Stimulated activated CD4-positive, alpha-beta T cell treated with anti-CD3 and anti-CD28 coated beads, Interleukin-1b, Interleukin-23, amount 100 ng/mL, for 4 hours (primary cell): ENCODE measurements at places on chromosomes 5 and 9.

- DNase-seq, result no peak
These were observed 78.4 kb upstream of the ATP10B start for GRCh38 chr5:160930406-160930805.

GRCh38 chr5:143231973-143232812 is 171.3 kb downstream of the NR3C1 start:
- DNase-seq, result no peak

DNA sequence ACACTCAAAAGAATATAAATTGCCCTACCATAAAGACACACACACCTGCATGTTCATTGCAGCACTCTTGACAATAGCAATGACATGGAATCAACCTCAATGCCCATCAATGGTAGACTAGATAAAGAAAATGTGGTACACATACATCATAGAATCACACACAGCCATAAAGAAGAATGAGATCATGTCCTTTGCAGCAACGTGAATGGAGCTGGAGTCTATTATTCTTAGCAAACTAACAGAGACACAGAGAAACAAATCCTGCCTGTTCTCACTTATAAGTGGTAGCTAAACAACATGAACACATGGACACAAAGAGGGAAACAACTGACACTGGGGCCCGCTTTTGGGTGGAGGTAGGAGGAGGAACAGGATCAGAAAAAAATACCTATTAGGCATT is 2062.2 kb upstream of the CDH6 start:
- no peak for DNase-seq

GRCh38 chr5:146592352-146592751 is 76.4 kb upstream of the GPR151 start:
- DNase-seq, result no peak

- no peak for DNase-seq
These were observed 11.8 kb downstream of the RBM18 start for GRCh38 chr9:122252796-122253195.

GRCh38 chr5:141135030-141135717 is at the start of gene PCDHB5:
Gene PCDHB5, plus strand, starts transcription at chr5:141135206. Its CDS starts 229 bp downstream, at chr5:141135435.
- no peak for DNase-seq

DNA sequence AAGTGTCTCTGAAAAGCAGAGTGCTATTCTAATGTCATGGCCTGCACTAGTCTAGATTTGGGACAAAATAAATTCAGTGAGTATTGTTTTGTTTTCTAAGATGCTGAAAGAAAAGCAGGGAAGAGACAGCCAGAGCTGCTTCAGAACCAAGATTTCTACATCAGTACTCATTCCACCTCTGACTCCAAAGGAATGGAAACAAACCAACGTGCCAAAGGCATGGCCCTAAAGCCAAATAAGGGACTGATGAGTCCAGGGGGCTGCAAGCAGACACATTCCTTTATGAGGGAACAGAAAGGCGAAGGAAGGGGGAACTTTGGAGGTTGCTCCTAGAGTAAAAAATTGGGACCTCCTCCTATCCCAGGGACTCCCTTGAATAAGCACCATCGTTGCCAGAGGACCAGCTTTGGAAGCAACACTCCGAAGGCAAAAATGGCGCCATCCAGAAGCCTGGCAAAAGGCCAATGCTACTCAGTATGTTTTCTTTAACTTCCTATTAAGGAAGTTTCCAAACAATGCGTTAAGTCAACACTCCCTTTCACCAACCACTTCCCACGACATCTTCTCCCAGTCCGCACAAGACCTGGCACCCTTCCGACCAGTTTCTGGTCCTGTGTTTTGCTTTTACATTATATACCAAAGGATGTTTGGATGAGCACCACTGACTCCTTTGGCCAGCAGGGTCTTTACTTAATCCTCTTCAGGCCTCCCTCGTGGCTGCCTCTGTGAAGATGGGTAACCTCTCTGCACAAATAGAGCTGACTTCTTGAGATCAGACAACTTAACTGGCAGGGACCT is 31.6 kb downstream of the ADAM19 start:
- no peak for DNase-seq

DNA sequence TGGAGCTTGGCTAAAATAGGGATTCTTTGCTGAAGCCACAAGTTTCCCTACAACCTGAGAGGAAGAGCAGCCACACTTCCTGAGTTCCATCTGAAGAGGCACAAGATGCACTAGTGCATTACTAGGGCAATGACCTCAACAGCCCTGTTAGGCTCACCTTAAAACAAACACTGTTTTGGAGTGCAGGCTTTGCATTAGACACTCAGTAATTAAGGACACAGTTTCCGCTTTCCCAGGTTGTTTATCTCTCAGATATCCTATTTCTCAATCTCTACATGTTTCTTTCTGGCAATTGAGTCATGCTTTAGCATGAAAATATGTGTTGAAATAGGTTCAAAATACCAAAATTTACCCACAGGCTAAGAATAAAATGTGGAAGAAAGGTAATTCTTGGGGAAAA is 34.2 kb downstream of the EMB start:
- DNase-seq, result no peak

- no peak for DNase-seq
These were observed 190.0 kb downstream of the CDH12 start for GRCh38 chr5:22663134-22663533.

DNA sequence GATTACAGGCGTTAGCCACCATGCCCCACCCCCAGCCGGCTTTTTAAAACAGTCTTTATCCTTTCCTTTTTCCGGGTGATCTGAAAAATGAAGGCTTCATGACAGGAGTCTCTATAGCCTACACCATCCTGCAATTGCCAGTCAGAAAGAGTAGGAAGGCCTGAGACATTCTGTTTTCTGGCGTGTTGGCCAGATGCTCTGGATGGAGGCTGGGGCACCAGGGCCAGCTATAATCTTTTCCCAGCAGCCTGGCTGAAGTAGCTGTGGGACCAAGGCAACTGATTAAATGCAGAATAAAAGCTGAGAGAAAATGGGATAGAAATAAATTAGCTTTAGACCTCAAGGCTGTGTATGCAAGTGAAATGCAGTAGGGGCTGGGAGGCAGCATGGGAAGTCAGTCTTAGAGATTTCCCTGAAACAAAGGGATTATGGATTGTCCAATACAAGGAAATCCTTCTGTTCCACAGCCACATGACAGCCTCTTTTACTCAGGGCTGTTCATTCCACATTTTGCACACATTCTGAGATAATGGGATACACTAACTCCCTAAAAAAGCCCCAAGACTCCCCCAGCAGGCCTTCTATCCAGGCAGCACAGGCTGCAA is 116.0 kb upstream of the LRRTM2 start:
- no peak for DNase-seq

- no peak for DNase-seq
These were observed 8.2 kb upstream of the CD180 start for GRCh38 chr5:67204821-67205220.

DNA sequence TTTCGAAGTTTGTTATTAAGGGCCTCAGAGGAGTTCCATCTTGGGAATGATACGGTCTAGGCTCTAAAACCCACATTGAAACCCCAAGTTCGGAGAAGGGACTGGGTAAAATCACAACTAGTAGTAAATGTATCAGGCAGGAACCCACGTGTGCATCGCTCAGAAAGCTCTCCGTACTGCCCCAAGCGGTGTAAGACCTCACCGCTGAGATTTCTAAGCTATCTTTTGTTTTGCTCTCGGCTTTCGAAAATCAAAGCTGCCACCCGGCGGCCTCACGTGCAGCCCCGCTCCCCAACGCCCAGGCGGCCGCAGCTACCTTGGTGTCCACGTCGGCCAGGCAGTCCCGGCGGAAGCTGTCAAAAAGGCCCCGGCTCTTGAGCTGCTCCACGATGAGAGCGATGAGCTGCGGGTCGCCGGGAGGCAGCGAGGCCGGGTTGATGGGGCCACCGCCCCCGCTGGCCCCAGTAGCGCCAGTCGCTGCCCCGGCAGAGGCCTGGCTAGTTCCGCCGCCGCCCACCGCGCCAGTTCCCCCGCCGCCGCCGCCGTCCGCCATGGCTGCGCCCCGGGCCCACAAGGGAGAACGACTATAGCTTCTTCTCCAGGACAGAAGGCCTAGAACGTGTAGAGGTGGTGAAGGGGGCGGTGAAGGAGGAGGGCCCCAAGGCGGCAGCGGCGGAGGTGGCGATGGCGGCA is 420 bp downstream of the BOD1 start:
- peak; percentile 58 for DNase-seq

GRCh38 chr9:82332774-82333152 is 344.2 kb downstream of the SPATA31D1 start:
- no peak for DNase-seq

GRCh38 chr5:133894143-133894542 is 74.3 kb downstream of the C5orf15 start:
- DNase-seq, result no peak

GRCh38 chr5:158640593-158640980 is 459.1 kb downstream of the EBF1 start:
- no peak for DNase-seq

GRCh38 chr9:137462396-137462985 is 3.4 kb upstream of the NSMF start:
- no peak for DNase-seq

DNA sequence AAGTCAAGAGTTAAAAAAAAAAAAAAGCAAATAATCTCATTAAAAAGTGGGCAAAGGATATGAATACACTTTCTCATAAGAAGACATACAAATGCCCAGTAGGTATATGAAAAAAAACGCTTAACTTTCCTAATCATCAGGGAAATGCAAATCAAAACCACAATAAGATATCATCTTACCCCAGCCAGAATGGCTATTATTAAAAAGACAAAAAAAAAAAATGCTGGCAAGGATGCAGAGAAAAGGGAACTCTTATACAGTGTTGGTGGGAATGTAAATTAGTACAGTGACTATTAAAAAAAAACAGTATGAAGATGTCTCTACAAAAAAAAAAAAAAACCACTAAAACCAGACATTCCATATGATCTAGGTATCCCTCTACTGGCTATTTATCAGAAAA is 79.4 kb downstream of the LPAR1 start:
- no peak for DNase-seq

GRCh38 chr9:87322840-87323635 is 174.6 kb upstream of the DAPK1 start:
- no peak for DNase-seq

- no peak for DNase-seq
These were observed 58.4 kb downstream of the DAPK1 start for GRCh38 chr9:87556039-87556438.

GRCh38 chr5:135934939-135935338 is 19.8 kb downstream of the LECT2 start:
- DNase-seq, result no peak

GRCh38 chr5:36230151-36230790 is 11.5 kb downstream of the NADK2 start:
- no peak for DNase-seq

- no peak for DNase-seq
These were observed 53.5 kb upstream of the MAST4 start for GRCh38 chr5:66542711-66543110.

- DNase-seq, result no peak
These were observed 3.0 kb upstream of the CDC42SE2 start for GRCh38 chr5:131260895-131261294.

DNA sequence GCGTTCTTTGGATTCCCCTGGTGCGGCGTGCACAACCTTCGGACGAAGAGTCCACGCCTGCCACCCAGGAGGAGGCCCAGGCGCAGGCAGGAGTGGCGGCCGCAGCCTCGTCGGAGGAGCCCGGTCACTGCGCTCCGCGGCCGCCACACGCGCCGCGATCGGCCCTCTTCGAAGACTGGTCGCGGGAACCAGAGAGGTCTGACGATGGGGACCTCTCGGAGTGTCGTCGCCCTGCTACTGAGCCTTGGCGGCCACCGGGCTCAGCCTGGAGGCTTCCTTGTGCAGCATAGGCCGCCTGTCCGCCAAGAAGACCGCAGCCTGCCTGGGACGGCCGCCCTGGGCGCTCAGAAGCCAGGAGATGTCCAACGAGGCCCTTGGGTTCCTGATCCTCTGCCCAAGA is 112.5 kb upstream of the SELENOP start:
- no peak for DNase-seq

DNA sequence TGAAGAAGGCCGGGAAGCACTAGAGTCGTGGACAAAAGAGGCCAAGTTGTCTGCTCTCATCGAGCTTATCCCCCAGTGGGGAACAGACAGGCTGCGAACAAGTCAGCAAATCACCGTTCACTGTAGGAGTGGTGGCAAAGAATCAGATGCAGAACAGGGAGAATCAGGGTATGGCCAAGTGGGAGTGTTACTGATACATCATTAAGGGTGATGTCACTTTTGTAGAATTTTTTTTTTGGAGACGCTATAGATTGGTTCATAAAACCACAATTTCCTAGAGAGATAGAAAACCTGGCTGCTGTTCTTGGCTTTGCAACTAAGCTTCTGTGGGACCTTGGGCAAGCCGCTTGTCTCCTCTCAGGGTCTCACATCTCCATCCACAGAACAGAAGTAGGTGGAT is 21.3 kb downstream of the SPRY4 start:
- DNase-seq, result no peak

DNA sequence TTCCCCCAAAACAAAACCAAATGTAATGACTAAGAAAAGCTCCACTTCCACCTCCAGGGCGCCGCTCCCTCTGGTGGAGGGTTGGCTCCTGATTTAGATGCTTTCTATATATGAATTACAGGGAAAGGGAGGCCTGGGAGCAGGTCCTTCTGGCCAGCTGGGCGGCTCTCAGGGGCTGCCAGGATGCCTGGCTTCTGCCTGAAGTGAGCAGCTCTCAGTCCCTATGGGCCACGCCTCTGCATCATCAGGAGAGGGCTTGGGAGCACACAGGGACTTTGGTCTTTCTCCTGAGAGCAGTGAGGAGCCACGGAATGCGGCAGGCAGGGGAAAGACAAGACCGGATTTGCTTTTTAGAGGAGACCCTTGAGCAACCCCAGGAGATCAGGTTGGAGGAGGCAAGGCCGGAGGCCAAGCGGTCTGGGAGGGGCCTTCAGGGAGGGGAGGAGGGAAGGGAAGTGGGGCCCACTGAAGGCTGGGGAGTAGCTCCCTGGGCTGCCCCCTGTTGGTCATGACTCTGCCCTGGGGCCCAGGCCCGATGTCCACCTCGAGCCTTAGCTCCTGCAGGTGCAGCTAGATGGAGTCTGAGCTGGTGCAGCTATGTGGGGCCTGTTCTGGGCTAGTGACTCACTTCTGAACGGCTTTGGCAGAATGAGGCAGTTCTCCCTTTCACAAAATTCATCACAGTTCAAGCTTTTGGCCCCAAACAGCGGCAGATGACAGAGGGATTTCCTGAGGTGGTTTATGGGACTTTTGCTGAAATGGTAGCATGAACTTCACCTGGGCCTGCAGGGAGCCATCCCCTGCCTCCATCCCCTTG is 11.3 kb upstream of the GRHPR start:
- DNase-seq, result no peak
